ENCODE measurements at places on chromosomes 1 and 21.
A peak's percentile ranks its signal among the peaks of the same experiment; 100 is the strongest.

DNA sequence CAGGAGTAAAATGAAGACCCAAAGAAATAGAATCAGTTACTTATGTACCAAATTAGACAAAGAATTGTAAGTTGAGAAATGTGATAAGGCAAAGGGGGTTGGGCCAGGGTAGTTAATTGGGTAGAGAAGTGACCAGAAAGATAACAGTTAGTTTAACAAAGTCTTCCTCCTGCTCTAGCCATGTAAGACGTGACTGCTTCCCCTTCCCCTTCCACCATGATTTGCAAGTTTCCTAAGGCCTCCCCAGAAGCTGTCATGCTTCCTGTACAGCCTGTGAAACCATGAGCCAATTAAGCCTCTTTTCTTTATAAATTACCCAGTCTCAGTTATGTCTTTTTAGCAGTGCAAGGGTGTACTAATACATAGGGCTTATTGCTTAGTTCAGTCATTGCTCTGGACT lies 142.0 kb upstream of the PDE4B start:
- no peak for DNase-seq

DNA sequence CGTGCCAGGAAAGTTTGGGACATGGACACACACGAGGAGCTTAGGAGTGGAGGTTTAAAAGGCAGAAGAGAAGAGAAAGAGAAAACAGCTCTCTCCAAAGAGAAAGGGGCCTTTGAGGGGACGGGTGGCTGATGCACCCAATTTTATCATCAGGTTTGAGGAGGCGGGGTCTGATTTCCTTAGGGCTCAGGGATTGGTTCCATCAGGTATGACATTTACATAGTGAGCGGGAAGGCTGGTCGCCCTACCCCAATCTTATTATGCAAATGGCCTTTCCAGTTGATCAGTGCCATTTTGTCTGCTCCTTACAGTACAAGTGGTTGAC lies 749.1 kb upstream of the TPTE start:
- DNase-seq, result no peak

DNA sequence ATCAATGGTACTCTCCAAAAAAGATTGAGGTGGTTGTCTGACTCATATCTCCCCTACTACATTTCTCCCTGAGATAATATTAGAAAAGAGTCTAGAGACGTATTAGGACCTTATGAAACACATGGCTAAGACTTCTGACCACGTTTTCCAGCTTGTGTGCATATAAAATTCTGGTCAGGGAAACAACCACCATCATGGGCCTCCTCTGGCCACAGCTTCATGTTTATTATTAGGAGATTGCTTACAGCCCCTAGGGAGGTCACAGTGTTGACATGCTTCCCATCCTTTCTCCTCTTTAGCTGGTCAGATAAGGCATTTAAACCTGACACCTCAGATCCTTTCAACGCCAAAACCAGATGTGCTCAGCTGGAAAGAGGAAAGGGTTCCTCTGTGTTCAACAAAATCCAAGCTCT lies 620.2 kb downstream of the PLPP3 start:
- DNase-seq, result no peak

GRCh38 chr1:222009105-222009730 lies 267.3 kb upstream of the DUSP10 start:
- no peak for DNase-seq

DNA sequence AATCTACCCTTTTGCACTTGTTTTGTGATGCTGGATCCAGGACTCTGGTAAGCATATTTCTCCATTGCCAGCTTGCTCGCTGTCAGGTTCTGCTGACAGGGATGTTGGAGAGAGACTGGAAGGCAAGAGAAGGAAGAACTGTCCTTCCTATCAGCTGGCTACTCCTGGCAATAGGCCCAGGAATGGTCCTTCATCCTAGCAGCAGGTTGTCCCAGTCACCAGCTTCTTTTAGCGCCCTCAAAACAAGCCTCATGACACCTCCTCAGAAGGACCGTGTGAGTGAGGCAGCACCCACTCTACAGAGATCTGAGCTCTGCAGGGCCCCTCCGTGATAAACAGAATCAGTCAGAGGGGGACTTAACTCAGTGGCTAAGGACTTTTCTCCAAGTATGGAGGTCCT lies 33.1 kb upstream of the SLAMF9 start:
- DNase-seq, result no peak

DNA sequence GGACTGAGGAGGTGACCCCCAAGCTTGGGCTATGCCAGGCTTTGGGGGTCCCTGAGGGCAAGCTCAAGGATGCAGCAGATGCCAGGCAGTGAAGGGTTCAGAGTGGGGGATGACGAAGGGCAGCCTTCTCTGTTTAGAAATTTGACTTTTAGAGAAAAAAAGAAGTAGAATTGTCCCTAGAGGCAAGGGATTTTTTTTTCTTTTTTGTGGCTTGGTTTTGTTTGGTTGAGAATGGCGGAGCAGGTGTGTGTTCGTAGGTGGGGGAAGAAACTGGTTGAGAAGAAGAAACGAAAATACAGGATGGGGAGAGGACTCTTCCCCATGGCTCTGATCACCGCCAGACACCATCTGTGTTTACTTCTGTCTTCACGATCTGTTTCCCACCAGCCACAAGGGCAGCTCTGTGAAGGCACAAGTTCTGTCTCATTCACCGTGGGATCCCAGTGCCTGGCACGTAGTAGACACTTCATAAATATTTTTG lies 8.2 kb downstream of the PLA2G5 start:
- DNase-seq, result no peak

- no peak for DNase-seq
Observed at GRCh38 chr1:42690477-42691156, 8.4 kb downstream of the YBX1 start.

- no peak for DNase-seq
Observed at GRCh38 chr1:203490607-203491006, 3.3 kb upstream of the OPTC start.

DNA sequence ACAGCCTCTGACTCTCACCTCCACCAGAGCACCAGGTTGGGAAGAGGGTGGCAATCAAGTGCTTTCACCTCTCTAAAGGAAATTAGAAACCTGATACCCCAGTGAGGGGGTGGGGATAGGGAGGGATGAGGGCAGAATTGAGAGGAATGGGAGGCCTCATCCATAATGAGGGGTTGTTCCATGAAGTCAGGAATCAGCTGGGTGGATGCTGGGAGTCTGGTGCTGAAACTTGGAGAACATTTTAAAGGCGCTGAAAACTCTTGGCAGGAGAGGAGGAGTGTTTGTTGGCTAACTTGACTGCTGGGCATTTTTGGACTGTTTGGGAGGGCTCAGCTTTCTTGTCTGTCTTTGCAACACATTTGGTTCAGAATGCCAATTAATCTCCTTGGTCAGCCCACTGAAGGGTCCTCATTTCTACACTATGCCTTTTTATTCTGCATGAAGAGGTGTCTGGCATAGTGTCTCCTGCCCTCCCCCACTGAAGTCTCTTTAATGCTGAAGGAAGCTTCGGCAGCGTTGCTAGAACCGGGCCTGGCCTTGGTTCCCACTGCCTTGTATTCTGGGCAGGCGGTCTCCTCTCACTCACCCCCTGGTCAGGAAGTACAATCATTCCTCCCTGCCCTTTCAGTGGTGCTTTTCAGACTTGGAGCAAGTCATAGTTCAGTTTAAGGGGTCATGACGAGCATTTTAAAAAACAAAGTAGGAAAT lies 2.2 kb downstream of the PHGDH start:
- DNase-seq, result no peak

DNA sequence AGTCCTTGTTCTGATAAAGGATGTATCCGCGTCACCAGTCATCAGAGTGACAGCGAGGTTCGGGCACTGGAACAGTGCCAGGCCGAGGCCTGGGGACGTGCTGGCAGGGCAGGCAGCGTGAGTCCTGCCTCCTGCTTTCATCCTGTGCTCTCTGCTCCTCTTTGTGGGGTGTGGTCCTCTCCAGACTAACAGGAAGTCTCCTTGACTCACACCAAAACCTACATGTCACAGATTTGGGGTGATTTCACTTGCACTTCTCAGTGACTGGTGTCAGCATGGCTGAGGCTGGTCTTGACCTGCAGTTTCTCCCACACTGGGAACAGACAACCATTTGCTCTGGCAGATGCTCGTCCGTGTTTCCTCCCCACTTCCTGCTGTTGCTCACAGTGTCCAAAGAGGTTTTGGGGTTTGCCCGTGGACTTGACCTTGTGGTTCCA lies 8.8 kb upstream of the NLRP3 start:
- DNase-seq, result peak; percentile 76

DNA sequence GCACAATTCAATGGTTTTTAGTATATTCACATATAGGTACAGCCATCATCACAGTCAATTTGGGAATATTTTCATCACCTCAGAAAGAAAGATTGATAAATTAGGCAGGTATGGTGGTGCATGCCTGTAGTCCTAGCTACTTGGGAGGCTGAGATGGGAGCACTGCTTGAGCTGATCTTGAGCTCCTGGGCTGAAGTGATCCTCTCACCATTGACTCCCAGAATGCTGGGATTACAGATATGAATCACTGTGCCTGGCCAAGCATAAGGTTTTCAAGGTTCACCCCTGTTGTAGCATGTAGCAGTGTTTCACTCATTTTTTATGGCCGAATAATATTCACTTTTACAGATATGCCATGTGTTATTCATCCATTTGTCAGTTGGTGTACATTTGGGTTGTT lies 44.7 kb upstream of the MTF2 start:
- DNase-seq, result no peak

- no peak for DNase-seq
Observed at GRCh38 chr21:19049567-19049966, 646.0 kb upstream of the TMPRSS15 start.

GRCh38 chr1:26771643-26772321 lies 16.0 kb upstream of the PIGV start:
- peak; percentile 65 for DNase-seq

DNA sequence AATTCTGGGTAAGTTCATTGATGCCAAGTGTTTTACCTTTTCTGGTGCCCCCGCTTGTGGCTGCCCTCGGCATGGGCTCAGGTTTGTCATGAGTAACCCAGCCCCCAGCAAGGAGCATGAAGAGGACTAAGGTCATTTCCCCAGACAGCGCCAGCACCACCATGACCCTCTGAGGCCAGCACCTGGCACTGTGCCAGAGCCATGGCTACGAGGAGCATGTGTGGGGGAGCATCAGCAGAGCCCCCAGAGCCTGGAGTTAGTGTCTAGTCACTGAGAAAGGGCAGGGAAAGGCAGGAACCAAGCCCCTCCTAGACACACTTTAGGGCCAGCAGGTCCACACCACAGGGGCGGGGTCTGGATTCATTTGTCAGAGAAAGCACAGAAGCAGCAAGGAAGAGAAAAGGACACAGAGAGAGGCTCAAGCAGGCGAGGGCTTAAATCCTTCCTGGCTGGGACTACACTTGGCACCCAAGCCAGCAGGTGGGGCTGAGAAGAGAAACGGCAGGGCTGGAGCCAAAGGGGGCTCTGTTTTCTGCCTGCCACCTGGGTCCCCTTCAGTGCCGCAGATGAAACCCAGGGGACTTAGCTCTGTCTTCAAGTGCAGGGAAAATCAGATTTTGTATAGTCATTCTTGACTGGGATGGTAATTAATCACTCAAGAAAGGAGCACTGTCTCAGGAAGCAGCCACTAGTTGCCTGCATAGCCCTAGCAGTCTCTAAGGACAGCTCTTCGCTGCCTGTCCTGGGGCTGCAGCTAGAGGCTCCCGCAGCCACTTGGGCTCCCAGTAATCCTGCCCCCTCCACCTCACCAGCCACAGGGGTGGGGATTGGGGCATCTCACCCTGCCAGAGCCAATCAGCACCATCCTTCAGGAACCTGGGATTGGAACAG lies 79.6 kb upstream of the ZC3H12A start:
- no peak for DNase-seq

DNA sequence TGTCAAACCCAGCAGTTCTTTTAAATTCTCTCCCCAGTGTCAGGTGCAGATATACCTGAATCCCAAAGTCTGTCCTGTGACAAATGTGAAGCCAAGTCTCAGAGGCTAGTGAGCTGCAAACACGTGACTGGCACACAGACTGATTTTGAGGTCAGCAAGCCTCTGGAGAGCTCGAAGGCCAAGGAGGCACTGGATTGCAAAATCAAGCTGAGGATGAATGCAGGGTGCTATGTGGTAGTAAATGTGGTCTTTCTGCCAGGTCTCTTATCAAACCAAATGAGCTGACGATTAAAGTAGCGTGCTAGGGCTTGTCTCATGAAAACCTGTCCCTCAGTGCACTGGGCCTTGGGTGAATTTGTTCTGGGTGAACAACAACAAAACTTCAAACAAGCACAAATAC lies 20.6 kb downstream of the GPR3 start:
- no peak for DNase-seq

DNA sequence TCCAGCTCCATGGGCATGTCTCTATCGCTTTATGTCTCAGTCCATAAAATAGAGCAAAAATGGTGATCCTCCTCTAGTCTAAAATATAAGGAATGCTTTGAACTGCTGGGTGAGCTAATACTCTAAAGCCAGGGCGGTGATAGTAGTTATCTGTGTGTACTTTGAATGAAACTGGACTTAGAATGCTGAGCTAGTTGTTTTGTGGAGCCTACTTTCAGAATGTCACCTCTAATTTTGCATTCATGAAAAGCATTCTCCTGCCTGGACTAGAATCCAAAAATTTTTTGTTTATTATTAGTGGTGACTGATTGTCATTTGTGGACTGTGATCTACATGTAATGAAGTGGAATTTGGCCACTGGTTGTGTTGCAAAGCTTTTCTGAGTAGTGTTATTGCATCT lies 241.6 kb upstream of the C1orf105 start:
- no peak for DNase-seq

- no peak for DNase-seq
Observed at GRCh38 chr1:207298186-207298585, 23.3 kb upstream of the CD55 start.

DNA sequence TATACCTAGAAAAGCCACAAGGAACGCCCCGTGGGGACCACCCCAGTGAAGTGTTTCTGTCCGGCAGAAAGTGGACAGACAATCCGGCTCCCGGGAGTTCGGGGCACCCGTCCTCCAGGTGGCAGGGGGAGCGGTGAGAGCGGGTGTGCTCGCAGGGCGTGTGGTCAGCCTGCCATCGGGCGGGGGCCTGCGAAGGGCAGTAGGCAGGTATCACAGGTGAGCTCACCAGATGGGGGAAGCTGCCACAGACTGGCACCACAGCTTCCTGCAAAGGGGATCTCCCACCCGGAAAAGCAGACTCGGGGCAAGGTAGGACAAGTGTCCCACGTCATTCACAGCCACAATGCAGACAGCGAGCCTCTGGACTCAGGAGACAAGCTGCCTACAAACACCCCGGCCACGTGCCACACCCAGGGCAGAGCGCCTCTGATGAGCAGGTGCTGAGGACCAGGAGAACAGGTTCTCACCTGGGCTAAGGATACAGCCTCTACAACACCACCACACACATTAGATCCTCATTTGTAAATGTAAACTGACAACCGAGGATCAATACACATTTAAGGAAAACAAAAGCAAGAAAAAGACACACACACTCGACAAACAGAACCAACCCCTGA lies 36.4 kb downstream of the VPS26C start:
- DNase-seq, result no peak

DNA sequence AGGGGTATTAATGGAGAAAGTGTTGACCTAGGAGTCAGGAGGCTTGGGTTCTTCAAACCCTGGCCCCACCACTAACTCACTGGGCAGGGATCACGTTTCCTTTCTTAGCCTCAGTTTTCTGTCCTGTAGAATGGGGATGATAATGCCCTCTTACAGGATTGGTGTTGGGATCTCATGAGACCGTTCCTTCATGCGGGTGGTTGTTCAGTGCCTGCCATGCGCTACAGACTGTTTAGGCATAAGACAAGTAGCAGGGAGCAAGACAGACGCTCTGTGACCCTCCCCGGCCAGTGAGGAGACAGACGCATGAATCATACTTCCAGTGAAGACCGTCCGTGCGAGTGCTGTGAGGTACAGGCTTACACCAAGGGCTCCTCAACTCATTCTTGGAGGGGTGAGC lies 81.7 kb downstream of the MAN1C1 start:
- no peak for DNase-seq

GRCh38 chr1:115838431-115839028 lies 2.4 kb downstream of the NHLH2 start:
- no peak for DNase-seq

- DNase-seq, result no peak
Observed at GRCh38 chr1:14841951-14842350, 243.5 kb downstream of the KAZN start.
